Diencephalon (tissue), 1 donor: ENCODE measurements at places on chromosomes 16 and 17. TPM values are rescaled to one million over a fixed set of nuclear protein-coding genes. Genes with fewer than 3 reads are reported as not detected.

Gene CALB2
- total RNA-seq: 208 TPM

Gene FSCN2
- total RNA-seq: 1.4 TPM

Gene TAT
- total RNA-seq: not detected

Gene NOXO1
- total RNA-seq: 1.2 TPM

Gene CCDC154
- 0.23 TPM for total RNA-seq

Gene NAA60
- total RNA-seq: 16.1 TPM
